MCF 10A (cell line): ENCODE measurements at places on chromosomes 13 and 19. TPM values are rescaled to one million over a fixed set of nuclear protein-coding genes. Genes with fewer than 3 reads are reported as not detected.
A peak's percentile ranks its signal among the peaks of the same experiment; 100 is the strongest.

DNA sequence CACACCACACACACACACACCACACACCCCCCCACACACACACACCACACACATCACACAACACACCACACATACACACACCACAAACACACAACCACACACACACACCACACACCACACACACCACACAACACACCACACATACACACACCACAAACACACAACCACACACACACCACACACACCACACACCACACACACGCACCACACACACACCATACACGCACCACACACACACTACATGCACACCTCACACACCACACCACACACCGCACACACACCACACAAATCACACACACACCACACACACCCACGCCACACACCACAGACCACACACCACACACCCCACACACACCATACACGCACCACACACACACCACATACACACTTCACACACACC is 83.5 kb downstream of the ZNF557 start:
- no peaks in the 10 kb centered on the region for H3K4me1 ChIP-seq
- H3K36me3 ChIP-seq, result peaks cover 14% of the 10 kb centered on the region
- no peak overlapping the region for H3K4me3 ChIP-seq
- DNase-seq, result no peak

GRCh38 chr13:62418872-62419271 is 1003.2 kb upstream of the PCDH20 start:
- peak; percentile 82 for DNase-seq
- H3K36me3 ChIP-seq, result no peaks in the 10 kb centered on the region
- H3K27me3 ChIP-seq, result no peaks in the 10 kb centered on the region
- H3K27ac ChIP-seq, result no peak overlapping the region

GRCh38 chr13:98749501-98749900 is 3.0 kb downstream of the SLC15A1 start:
- H3K4me1 ChIP-seq, result peaks cover 5% of the 10 kb centered on the region
- no peak overlapping the region for H3K27ac ChIP-seq
- no peaks in the 10 kb centered on the region for H3K36me3 ChIP-seq
- H3K4me3 ChIP-seq, result no peak overlapping the region
- peak; percentile 47 for DNase-seq

GRCh38 chr19:12703046-12703445 is 6.6 kb upstream of the FBXW9 start:
- DNase-seq, result peak; percentile 37
- H3K4me3 ChIP-seq, result no peak overlapping the region
- H3K36me3 ChIP-seq, result peaks cover 90% of the 10 kb centered on the region
- H3K27me3 ChIP-seq, result no peaks in the 10 kb centered on the region
- peaks cover 3% of the 10 kb centered on the region for H3K4me1 ChIP-seq
- no peak overlapping the region for H3K27ac ChIP-seq

DNA sequence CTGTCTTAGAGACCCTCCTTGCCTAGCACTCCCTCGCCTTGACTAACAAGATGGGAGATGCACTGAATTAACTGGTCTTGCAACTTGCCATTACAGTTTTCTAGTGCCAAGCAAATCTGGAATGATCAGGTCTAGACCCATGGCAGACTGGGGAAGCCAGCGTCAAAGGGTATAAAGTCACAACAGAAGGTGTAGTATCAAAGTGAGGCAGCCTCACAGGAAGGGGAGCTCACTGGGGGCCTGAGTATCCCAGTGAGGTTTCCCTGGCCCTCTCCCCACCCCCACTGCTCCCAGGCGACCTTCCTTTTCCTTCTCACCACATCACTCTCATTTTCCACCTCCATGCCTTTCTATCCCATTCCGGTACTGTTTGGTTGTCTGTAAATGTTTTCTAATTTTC is 83.5 kb upstream of the DOCK9 start:
- H3K27me3 ChIP-seq, result no peaks in the 10 kb centered on the region
- peaks cover 6% of the 10 kb centered on the region for H3K36me3 ChIP-seq
- H3K27ac ChIP-seq, result peak overlapping the region; percentile 66
- DNase-seq, result no peak

DNA sequence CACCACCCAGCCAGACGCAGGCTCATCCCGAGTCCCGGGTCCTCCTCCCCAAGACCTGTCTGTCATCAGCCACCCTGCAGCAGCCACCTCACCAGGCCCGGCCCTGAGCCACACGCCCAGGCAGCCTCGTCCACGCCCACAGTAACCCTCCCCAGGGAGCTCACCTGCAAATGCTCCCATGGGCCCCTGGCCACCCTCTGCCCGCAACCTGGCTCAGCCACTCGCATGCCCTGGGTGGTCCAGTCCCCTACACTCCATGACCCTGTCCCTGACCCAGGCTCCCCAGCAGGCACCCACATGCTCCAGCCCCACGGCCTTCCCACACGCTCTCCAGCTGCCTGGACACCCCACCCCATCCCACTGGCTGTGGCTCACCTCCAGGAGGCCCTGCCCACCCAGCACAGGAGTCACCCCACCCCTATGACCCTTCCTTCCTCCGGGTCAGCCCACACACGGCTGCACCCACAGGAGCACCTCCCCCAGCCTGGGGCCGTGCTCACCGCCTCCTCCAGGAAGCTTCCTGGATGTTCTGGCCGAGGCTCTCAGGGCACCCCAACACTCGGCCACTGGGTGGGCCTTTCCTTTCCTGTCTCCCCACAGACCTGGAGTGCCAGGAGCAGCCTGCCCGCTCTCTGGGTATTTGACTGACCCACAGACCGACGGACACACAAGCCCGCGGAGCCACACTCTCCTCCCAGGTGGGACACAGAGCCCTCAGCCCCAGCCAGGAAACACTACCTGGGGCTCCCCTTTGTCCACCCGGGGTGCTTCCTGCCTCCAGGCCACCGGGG is 3.6 kb downstream of the TMEM259 start:
- peak overlapping the region; percentile 85 for H3K27ac ChIP-seq
- peak overlapping the region; percentile 66 for H3K4me3 ChIP-seq
- peak; percentile 55 for DNase-seq
- no peaks in the 10 kb centered on the region for H3K27me3 ChIP-seq

DNA sequence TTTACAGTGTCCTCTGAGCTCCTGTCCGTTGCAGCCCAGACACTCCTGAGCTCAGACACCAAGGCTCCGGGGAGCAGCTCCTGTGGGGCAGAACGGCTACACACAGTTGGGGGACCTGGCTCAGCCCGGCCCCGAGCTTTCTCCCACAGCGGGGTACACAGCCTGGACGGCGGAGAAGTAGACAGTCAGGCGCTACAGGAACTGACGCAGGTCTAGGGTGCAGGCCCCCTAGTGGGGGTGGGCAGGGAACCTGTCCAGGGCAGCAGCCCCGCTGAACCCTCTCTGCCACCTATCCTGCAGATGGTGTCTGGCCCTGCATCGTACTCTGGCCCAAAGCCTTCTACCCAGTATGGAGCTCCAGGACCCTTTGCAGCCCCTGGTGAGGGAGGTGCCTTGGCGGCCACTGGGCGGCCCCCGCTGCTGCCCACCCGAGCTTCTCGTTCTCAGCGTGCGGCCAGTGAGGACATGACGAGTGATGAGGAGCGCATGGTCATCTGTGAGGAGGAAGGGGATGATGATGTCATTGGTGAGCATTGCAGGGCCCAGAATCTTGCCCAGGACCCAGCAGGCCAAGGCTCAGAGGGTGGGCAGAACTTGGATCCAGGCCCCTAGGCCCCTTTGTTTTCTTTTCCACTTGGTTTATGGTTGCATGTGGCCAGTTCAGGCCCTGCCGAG is 12.9 kb upstream of the PRR19 start:
- H3K4me1 ChIP-seq, result peaks cover 21% of the 10 kb centered on the region
- H3K27ac ChIP-seq, result no peak overlapping the region
- no peak for DNase-seq

- peaks cover 29% of the 10 kb centered on the region for H3K4me1 ChIP-seq
- no peak overlapping the region for H3K4me3 ChIP-seq
- DNase-seq, result no peak
- H3K27ac ChIP-seq, result no peak overlapping the region
- no peaks in the 10 kb centered on the region for H3K27me3 ChIP-seq
Measured at GRCh38 chr13:98979012-98979660, 1.3 kb upstream of the DOCK9 start.

DNA sequence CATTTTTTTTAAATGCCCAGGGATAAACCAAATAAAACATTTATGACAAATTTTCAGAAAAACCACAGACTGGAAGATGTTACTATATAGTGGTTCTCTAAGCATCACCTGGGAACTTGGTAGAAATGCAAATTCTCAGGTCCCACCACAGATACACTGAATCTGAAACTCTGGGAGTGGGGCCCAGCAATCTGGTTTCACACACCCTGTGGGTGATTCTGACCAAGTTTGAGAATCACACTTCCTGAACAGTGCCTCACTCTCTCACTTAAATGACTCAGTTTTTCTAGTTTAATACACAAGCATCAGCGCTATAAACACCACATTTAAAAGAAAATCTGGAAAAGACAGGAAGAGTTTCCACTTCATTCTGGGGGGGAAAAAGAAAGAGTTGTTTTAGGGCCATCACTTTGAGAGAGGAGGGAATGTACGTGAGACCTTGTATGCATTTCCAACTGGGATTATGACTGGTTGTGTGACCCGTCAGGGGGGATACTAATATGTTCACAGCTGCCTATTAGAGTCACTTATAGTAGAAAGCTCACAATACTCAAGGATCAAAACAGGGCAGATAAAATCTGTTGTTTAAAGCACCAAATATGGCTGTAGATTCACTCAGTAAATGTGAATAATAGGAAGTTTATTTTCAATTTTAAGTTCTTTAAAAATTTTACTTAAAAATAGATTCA is 567.7 kb downstream of the GPC6 start:
- H3K4me3 ChIP-seq, result no peak overlapping the region
- no peak overlapping the region for H3K27ac ChIP-seq
- H3K27me3 ChIP-seq, result no peaks in the 10 kb centered on the region
- no peaks in the 10 kb centered on the region for H3K36me3 ChIP-seq
- DNase-seq, result no peak

GRCh38 chr13:110964229-110965037 is 49.6 kb upstream of the ANKRD10 start:
- H3K27ac ChIP-seq, result peak overlapping the region; percentile 50
- no peaks in the 10 kb centered on the region for H3K27me3 ChIP-seq
- H3K4me3 ChIP-seq, result no peak overlapping the region
- no peaks in the 10 kb centered on the region for H3K36me3 ChIP-seq

GRCh38 chr19:53865918-53866864 is 1.5 kb upstream of the MYADM start:
- peak overlapping the region; percentile 100 for H3K27ac ChIP-seq
- H3K4me3 ChIP-seq, result peak overlapping the region; percentile 97
- DNase-seq, result peak; percentile 62
- H3K27me3 ChIP-seq, result no peaks in the 10 kb centered on the region
- H3K4me1 ChIP-seq, result peaks cover 17% of the 10 kb centered on the region

GRCh38 chr19:48506138-48506733 is 5.4 kb downstream of the LMTK3 start:
- H3K4me1 ChIP-seq, result peaks cover 9% of the 10 kb centered on the region
- peaks cover 5% of the 10 kb centered on the region for H3K36me3 ChIP-seq
- peak; percentile 76 for DNase-seq
- H3K27me3 ChIP-seq, result no peaks in the 10 kb centered on the region
- no peak overlapping the region for H3K4me3 ChIP-seq

- no peak overlapping the region for H3K4me3 ChIP-seq
- H3K4me1 ChIP-seq, result no peaks in the 10 kb centered on the region
- H3K27me3 ChIP-seq, result no peaks in the 10 kb centered on the region
- H3K36me3 ChIP-seq, result no peaks in the 10 kb centered on the region
- DNase-seq, result no peak
Measured at GRCh38 chr13:86882107-86882506, 789.1 kb upstream of the SLITRK5 start.

GRCh38 chr19:7864690-7865074 is 9.5 kb downstream of the PRR36 start:
- no peak for DNase-seq
- peaks cover 6% of the 10 kb centered on the region for H3K4me1 ChIP-seq
- peaks cover 8% of the 10 kb centered on the region for H3K36me3 ChIP-seq
- H3K4me3 ChIP-seq, result no peak overlapping the region
- H3K27ac ChIP-seq, result peak overlapping the region; percentile 67

- H3K27me3 ChIP-seq, result no peaks in the 10 kb centered on the region
- H3K27ac ChIP-seq, result no peak overlapping the region
- peaks cover 10% of the 10 kb centered on the region for H3K36me3 ChIP-seq
- H3K4me3 ChIP-seq, result no peak overlapping the region
- DNase-seq, result no peak
Measured at GRCh38 chr13:75285310-75285709, 196.7 kb downstream of the TBC1D4 start.

Gene LILRA1
- total RNA-seq, result not detected in 2 replicates

Gene SIGLEC5
- total RNA-seq, result not detected in 2 replicates

Gene C13orf46
- total RNA-seq, result 0.54 and 1.4 TPM in 2 replicates

Gene DPP9
- total RNA-seq, result 90.6 and 100 TPM in 2 replicates

Gene KLK14
- total RNA-seq, result 0.30 TPM in 1 of 2 replicates, not detected in the other

Gene SYDE1
- 22.6 and 24.2 TPM in 2 replicates for total RNA-seq
